ENCODE measurements at places on chromosomes 2 and 18. TPM values are rescaled to one million over a fixed set of nuclear protein-coding genes. Genes with fewer than 3 reads are reported as not detected.

The ONECUT2 gene
- total RNA-seq = not detected

GRCh38 chr18:3692113-3692621 lies 242.2 kb downstream of the TGIF1 start:
- no peak overlapping the region for H3K27ac ChIP-seq
- no peak for DNase-seq
- H3K36me3 ChIP-seq = no peaks in the 10 kb centered on the region
- no peak overlapping the region for H3K4me3 ChIP-seq
- peaks cover 5% of the 10 kb centered on the region for H3K27me3 ChIP-seq

DNA sequence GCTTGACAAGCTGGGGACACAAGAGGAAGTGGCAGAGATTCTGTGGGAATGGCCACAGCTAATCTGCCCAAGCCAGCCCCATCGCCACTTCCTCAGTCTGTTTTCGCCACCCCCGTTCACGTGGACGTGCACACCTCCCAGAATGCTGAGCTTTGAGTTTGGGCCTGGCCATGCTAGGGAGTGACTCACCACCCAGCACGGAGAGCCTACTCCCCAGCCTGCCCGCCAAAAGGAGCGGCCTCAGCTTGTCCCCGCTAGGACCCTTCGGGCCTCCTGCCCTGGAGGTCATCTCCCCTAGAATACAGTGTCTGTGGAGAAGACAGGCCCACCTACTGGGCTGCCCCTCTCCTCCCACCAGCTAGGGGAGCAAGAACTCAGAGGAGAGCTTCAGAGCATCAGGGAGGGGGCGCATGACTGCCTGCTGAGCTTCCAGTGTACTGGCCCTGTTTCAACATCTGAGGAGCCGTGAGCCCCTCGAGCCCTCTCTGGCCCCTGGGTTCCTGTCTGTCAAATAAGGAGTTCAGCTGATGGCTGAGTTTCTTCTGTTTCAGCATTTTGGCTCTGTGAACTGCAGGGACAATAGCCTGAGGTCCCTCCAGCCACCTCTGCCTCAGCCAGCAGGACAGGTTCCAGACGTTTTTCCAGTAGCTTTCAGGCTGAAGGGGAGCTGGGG lies 5.1 kb downstream of the SLC35F6 start:
- no peaks in the 10 kb centered on the region for H3K27me3 ChIP-seq
- no peaks in the 10 kb centered on the region for H3K36me3 ChIP-seq
- H3K4me1 ChIP-seq = peaks cover 41% of the 10 kb centered on the region
- H3K4me3 ChIP-seq = no peak overlapping the region

- H3K4me1 ChIP-seq = no peaks in the 10 kb centered on the region
- no peak overlapping the region for H3K4me3 ChIP-seq
- no peak for DNase-seq
- no peak overlapping the region for H3K27ac ChIP-seq
Measured at GRCh38 chr2:217669831-217670230, 333.0 kb downstream of the TNS1 start.

DNA sequence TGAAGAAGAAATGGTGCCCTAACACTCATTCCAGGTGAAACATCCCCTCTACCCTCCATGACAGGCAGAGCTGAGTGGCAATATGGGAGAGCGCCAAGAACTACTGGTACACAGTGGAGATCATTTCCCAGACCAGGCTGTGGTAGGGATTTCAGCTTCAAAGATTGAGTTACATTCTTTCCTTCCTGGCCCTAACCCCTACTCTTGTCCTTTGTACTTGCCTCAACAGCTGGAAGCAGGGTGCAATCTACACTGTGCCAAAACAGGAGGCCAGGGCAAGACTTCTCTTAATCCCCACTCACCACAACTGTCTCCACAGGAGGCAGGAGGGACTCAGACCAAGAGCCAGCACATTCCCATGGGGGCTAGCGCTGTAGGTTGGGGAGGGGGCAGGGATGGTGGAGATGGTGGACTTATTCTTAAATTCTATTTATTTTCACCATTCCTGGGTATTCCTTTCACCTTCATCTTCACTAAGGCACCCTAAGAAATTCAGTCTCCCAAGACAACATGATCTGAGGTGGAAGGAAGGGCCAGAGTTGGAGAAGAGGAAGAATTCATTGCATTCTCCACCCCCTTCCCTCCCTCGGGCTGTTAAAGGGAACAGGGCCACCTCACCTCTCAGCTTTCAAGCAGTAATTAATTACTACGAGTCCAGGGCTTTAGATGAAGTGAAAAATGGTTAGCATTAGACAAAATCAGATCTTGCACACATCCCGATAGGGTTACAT lies 65.9 kb downstream of the AAK1 start:
- no peaks in the 10 kb centered on the region for H3K27me3 ChIP-seq
- no peak for DNase-seq
- peak overlapping the region; percentile 87 for H3K27ac ChIP-seq
- peaks cover 3% of the 10 kb centered on the region for H3K36me3 ChIP-seq
- peaks cover 73% of the 10 kb centered on the region for H3K4me1 ChIP-seq

DNA sequence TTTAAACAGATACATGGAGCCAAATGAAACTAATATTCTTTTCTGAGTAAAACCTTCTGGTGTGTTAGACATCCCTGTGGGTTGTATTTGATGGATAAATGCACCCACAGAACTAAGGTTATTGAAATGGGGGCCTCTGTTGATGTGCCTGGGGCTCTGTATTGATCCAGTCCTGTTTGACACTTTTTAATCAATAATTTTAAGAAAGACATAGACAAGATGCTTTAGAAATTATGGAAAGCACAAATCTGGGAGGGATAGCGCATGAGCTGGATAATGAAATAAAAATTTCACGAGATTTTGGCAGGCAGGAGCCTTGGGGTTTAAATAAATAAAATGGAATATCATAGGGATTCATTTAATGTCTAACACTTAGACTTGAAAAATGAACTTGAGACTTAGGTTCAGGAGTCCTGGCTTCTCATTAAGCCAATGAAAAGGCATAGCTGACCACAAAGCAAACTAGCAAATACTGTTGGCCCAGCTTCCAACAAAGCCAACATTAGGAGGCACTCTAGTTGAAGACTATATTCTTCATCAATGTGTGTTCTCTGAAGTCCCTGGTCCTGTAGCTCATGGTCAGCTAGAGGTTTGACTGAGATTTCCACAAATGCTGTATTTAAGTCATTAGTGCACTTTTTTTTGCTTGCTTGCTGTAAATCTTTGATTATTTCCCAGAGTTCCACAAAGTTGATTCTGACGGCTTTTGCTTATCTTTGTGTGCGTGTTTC lies 64.2 kb upstream of the SH3RF3 start:
- H3K4me1 ChIP-seq = peaks cover 6% of the 10 kb centered on the region
- DNase-seq = no peak
- H3K27ac ChIP-seq = no peak overlapping the region
- no peak overlapping the region for H3K4me3 ChIP-seq
- peaks cover 24% of the 10 kb centered on the region for H3K27me3 ChIP-seq

DNA sequence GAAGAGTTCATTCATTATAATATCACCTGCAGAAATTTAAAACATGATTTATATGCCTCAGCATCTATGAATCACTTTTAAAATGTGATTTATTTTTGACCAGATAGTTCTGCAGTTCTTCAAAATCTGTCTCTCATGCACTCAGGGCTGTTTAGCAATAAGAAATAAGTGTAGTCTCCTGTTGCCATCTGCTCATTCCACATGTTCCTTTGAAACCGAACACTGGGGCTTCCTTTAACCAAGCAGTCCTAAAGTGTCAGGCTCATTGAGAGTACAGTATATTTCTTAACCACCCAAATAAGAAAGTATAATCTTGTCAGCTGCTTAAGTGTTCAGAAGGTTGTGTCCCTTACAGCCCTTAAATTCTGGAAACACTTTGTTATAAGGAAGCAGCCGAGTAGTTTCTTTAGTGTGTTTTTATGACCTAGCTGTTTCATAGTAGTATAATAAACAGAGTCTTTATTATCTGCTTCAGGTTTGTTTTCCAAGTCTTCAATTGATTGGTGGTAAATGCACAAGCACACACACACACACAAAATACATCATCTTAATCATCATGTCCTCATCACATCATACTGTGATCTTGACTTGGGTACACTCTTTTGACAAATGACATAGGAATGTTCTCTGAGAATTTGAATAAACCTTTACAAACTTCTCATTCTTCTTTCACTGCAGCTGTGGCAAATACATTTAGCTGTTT lies 10.4 kb downstream of the WDR7 start:
- no peaks in the 10 kb centered on the region for H3K27me3 ChIP-seq
- peaks cover 40% of the 10 kb centered on the region for H3K4me1 ChIP-seq
- H3K27ac ChIP-seq = no peak overlapping the region

DNA sequence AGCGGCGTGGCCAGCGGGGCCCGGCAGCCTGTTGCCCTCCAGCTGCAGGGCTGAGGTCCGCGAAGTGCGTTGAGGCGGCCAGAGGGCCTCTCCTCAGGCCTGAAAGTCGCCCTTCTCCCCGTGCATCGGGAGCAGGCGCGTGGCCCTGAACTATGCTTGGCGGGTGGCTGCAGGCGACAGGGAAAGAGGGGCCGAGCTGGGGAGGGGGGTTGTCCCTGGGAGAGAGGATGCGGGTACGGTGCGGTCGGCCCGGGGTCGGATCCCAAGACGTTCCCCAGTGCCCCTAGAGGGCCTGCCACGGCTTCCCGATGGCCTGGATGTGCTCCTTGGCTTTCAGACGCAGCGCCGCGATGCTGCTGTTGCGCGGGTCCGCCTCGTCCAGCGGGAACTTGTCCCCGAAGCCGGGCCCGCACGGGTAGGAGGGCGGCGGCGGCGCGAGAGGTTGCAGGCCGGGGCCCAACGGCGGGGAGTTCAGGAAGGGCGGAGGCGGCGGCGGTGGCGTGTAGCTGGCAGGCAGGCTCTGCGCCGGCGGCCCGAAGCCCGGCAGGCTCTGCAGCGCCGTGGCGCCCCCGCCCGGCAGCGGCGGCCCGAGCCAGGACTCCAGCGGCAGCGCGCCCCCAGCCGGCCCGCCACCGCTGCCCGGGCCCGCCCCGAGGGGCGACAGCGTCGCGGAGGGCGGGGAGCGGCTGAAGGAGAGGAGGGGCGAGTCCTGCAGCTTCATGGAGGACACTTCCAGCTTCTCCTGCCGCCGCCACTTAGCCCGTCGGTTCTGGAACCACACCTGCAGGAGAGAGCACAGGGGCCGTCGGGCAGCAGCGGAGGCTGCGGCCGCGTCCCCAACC lies 4.3 kb downstream of the RAX start:
- DNase-seq = no peak
- H3K4me3 ChIP-seq = peak overlapping the region; percentile 73
- H3K4me1 ChIP-seq = peaks cover 29% of the 10 kb centered on the region
- H3K27me3 ChIP-seq = peaks cover 82% of the 10 kb centered on the region
- H3K36me3 ChIP-seq = peaks cover 6% of the 10 kb centered on the region

The RBKS gene
- 7.0 TPM for total RNA-seq

The ALK gene
- not detected for total RNA-seq
